HuH-7 (cell line): ENCODE measurements at places on chromosomes 4 and X.

DNA sequence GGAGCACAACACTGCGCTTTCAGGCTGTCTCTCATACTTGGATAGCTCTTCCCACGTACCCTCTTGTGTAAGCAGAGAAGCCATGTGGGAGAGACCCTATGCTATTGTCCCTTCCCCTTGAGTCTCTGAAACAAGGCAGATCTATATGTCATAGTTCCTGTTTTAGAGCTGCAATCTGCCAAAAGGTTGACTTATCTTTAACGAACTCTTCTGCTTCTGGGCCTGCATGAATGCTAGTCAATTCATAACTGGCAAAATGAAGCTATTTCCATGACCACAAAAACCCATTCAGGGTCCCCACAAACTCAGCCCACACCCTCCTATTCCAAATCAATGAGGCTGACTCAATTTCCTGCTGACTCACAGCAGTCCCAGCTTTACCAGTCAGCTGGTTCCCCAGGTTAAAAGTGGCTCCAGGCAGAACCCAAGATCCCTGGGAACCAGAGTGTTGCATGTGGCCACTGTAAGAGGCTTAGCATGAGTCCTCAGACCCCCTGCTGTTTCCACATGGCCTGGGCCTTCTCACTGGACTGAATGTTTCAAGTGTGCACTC is 25.3 kb upstream of the SOD3 start:
- no peak for DNase-seq

DNA sequence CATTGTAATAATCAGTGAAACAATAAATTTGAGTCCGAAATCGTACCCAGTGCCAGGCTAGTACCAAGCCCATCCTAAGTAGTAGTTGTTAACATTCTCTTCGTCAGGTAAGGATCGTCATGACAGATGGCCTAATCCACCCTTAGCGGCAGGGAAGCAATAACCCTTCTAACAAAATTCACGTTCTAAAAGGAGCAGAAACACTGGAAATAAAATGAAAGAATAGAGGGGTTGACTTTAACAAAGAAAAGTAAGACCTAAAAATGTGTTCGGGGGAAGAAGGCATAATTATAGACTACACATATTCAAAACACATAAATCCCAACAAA is 142.7 kb downstream of the CPEB2 start:
- no peak for DNase-seq

DNA sequence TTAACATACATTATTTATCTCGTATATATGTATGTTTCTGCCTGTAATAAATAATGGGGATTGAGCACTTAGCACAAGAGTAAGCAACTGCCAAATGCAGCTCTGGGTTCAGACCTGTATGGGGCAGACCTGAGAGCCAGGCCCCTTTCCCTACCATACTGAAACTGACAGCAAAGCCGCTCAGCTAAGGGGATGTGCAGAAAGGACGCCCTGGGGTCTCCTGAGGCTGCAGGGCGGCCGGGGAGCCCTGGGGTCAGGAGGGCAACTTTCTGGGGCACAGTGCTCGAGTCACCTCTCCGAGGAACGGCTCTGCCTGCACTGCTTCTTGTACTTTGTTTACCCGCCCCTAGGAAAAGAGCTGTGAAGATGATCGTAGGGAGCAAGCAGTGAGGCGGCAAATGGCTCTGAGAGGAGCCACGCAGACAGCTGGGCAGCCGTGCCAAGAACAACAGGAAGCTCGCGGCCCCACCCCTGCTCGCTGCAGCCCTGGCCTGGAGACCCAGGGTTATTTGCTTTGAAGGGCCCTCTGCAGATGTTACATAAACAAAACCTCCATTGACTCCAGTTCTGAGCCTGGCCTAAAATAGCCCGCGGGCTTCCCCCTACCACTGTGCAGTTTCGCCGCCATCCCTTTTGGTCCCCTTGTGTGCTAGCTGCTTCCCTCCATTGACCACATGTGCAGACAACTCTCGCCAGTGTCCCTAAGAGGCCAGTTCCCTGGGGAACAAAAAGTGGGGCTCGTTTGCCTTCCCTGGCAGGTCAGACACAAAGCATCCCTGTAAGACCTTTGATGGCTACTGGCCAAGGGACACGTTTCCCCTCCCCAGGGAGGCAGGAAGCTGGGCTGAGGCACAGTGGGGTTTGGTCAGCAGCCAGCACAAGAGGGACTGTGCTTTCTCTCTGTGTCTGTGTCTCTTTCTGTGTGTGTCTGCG is 111.3 kb upstream of the LNX1 start:
- DNase-seq, result peak; percentile 46

DNA sequence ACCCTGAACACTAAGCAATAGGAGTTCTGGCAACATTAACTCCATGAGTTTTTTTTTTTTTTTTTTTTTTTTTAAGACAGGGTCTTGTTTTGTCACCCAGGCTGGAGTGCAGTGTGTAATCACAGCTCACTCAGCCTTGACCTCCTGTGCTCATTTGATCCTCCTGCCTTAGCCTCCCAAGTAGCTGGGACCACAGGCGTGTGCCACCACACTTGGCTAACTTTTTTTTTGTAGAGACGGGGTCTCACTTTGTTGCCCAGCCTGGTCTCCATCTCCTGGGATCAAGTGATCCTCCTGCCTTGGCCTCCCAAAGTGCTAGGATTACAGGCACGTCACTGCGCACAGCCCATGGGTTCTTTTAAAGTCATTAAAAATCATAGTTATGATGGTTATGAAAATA is 5.1 kb downstream of the RHOH start:
- DNase-seq, result no peak

DNA sequence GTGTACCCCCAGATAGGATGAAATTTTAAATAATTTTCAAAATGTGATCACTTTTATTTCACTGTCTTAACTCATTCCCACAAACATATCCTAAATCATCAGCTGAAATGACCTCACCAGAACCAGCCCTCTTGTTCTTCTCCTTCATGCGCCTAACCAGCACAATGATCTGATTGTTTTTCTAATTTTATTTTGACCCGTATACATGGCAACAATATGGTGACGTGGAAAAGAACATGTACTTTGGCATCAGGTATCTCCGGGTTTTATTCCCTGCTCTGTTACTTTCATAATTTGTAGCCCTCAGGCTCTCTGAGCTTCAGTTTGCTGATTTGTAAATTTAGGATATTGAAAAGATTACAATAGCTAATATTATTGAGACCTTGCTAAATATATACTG is 562.4 kb upstream of the ZFP42 start:
- no peak for DNase-seq

DNA sequence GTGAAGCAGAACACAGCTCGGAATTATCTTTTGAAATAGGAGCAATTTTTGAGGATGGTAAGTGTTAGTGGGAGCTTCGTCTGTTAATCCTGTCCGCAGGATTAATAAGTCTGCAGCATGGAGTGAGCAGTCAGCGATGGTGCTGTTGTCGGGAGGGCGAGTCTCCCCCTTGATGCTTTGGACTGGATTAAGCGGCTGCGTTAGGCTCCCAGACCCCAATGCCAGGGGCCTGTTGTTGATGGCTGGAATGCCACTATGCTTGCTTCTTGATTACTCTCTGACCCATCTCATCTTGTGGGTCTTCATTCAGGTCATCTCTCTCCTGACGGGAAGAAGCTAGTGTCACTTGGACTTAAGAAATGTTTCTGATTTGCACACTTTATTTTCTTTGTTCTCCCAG is 332.6 kb downstream of the ARHGAP10 start:
- DNase-seq, result no peak

DNA sequence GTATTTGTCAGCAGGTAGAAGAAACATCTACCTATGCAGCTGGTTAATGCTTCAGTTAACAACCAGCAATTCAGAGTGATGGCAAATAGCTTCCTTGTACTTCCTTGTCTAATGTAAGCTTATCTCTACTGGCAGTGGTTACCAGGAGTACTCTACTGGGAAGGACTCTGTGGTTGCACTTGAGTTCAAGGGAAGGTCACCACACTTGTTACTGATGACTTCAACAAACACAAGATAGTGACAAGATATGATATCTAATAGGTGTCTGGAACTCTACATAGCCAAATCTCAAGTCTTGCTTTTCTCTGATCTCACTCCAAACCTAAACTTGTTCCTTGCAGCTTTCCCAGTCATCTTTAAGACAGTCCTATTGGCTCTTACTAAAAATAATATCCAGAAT is 1644.9 kb upstream of the TENM3 start:
- no peak for DNase-seq

DNA sequence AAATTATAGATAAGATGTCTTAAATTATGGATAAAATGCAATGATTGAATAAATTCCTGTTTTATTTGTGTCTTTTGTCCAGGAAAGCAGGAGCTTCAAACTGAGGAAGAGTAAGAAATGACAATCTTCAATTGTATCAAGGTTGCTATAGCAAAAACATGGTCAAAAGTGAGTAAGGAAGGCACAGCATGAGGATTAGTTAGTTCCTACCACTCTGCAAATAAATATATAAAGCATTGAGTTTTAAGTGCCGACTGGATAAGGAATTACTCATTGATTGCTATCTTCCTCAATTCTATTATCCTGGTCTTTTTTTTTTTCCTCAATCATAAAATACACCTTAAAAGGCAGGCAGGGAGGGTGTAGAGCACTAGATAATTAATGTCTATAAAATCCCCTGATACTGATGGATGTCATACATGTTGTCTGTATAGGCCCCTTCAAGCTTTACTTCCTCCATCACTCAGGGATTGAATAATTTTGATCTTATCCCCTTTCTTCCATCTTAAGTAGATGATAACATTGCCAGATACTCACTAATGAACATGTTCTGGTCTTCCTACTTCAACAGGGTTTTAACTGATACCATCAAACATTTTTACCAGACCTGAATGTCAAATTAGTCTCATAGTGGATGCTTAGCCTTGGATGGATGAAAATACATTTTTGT is 86.6 kb downstream of the MID1 start:
- DNase-seq, result no peak

- no peak for DNase-seq
Observed at GRCh38 chr4:25662306-25662705, 6.7 kb downstream of the SLC34A2 start.

DNA sequence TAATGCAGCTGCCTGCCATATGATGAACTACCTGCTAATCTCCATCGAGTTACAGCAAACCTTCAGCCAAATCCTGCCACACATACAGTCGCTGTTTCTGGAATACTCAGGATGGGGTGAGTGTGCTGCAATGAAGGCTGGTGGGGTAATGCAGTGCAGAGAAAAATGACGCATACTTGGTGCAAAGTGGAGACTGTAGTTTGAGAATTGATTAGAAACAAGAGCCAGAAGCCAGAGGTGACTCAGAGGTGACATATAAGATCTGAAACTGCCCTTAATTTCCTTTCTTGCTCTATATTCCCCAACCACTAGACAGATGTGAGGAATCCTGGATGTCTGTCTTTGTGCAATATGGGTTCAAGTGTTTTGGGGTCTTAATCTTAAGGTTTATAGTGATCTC is 22.0 kb downstream of the C4orf54 start:
- DNase-seq, result no peak

DNA sequence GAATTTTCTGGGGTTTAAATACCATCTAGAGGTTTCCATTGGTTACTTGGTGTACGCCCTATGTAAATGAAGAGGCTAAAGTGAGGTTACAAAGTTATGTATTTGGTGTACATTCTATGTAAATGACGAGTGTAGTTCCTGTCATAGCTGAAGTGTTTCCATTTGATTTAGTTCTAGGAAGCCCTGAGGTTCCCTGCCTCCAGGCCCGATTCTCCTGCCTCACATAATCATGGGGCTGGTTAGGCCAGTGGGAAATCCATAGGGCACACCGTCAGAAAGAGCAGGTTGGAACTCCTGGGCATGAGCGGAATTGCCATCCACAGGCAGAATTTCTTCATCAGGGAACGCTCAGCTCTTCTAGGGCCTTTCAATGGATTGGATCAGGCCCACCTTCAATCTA is 24.2 kb upstream of the HOPX start:
- no peak for DNase-seq

GRCh38 chr4:160175064-160175643 is 1072.3 kb downstream of the RAPGEF2 start:
- peak; percentile 2 for DNase-seq

- DNase-seq, result peak; percentile 15
Observed at GRCh38 chrX:34656842-34657725, at the start of gene TMEM47. Gene TMEM47, minus strand, starts transcription at chrX:34657285. Its CDS starts 256 bp downstream, at chrX:34657029.

- DNase-seq, result no peak
Observed at GRCh38 chr4:186151499-186151898, 39.9 kb upstream of the CYP4V2 start.

- DNase-seq, result no peak
Observed at GRCh38 chr4:158681629-158682028, 9.5 kb downstream of the ETFDH start.

GRCh38 chr4:94525993-94526728 is 74.4 kb downstream of the PDLIM5 start:
- DNase-seq, result no peak

DNA sequence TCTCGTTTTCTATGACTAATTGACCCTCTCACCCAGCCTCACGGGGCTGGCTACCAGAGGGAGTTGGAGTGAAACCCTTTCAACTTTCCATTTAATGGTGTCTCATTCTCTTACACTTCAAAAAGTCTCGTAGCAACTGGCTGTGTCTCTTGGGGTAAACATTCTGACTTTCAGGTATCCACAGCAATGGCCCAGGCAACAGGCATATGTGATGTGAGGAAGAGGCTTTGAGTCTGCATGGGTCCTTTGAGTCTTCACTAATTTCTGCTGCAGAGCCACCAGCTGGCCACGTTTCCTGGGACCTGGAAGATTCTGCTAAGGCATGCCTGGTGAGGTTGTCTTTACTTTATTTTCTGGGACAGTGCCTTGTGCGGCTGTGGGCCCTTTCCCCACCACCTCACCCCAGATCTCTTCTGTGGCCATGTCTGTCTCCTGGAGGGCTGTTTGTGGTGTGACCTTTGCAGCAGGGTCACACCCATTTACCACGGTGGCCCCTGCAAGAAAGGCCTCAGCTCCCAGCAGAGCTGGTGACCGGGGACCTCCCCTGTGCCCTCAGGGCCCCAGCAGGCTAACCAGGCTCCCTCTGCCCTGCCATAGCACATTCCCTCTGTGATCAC is 112.5 kb upstream of the FRG1 start:
- DNase-seq, result no peak
